ENCODE measurements at places on chromosomes 1 and 21.
A peak's percentile ranks its signal among the peaks of the same experiment; 100 is the strongest.

DNA sequence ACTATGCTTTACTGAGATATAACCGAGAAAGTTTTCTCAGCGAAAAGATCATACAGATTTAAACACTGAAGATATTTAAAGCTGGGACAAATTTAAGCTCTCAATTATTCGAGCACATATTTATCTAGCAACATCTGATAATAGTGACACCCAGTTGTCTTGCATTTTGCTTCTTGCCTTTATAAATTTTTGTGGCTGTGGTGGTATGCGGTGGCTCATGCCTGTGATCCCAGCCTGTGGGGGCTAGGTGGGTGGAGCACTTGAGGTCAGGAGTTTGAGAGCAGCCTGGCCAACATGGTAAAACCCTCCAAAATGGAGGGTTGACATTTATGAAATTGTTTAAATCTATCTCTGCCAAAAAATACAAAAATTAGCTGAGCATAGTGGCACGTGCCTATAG lies 312.2 kb downstream of the SPATA17 start:
- DNase-seq: no peak

DNA sequence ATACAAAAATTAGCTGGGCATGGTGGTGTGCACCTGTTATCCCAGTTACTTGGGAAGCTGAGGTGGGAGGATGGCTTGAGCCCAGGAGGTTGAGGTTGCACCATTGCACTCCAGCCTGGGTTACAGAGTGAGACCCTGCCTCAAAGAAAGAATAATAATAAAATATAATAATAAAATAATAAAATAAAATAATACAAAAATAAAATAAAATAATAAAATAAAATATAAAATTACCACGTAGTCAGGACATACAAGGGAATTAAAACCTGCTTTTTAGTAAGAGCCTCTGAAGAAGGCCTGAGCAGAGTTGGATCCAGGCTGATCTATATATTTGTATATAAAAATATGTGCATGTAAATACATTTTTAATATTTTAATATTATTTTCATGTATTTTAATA lies 41.7 kb downstream of the EPHB2 start:
- DNase-seq: no peak

GRCh38 chr21:45379901-45380330 lies 25.0 kb upstream of the COL18A1 start:
- no peak for DNase-seq

DNA sequence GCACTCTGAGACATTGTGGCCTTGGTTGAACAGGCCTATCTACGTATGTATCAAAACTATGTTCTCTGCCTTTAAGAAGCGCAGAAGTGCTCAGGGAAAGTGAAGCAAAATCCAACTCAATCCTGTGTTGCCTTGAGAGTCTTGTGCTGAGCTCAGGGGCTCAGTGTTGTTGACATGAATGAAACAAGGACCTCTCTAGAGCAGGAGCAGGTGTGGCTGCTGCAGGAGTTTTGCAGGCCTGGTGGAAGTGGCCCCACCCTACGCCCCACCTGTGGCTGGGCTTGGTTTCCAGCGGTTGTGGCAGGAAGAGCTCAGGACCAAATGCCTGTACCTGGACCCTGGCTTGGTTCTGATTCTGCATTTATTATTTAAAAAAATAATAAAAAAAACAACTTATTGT lies 20.9 kb downstream of the CA6 start:
- DNase-seq: peak; percentile 65

GRCh38 chr1:46903481-46903880 lies 37.8 kb downstream of the CYP4A11 start:
- DNase-seq: no peak

Measured in activated CD4-positive, alpha-beta T cell treated with anti-CD3 and anti-CD28 coated beads, Interleukin-2, amount 10 ng/mL, durations not matched to agents 24 days and 14 days (primary cell).